ENCODE measurements at places on chromosomes 6 and 20. TPM values are rescaled to one million over a fixed set of nuclear protein-coding genes. Genes with fewer than 3 reads are reported as not detected.

Gene METTL24
- total RNA-seq = 3.3 TPM

DNA sequence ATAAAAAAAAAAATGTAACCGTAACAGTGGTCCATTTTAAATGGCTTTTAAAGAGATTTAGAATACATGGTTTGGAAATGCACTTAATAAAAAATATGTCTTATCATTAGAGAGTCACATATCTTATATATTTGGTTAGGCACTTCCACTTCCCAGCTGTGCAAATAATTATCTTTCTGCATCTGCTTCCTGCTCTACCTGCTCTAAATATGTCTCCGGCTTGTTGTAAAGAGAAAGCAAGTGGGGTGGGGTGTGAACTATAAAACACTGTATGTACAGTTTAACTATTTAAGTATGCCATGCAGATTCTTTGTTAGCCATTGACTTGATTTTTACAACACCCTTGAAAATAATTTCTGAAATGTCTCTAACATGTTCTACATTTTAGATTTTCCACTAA is 106.3 kb downstream of the NKAIN2 start:
- no peak for DNase-seq

Gene NNAT
- total RNA-seq = 629 TPM

DNA sequence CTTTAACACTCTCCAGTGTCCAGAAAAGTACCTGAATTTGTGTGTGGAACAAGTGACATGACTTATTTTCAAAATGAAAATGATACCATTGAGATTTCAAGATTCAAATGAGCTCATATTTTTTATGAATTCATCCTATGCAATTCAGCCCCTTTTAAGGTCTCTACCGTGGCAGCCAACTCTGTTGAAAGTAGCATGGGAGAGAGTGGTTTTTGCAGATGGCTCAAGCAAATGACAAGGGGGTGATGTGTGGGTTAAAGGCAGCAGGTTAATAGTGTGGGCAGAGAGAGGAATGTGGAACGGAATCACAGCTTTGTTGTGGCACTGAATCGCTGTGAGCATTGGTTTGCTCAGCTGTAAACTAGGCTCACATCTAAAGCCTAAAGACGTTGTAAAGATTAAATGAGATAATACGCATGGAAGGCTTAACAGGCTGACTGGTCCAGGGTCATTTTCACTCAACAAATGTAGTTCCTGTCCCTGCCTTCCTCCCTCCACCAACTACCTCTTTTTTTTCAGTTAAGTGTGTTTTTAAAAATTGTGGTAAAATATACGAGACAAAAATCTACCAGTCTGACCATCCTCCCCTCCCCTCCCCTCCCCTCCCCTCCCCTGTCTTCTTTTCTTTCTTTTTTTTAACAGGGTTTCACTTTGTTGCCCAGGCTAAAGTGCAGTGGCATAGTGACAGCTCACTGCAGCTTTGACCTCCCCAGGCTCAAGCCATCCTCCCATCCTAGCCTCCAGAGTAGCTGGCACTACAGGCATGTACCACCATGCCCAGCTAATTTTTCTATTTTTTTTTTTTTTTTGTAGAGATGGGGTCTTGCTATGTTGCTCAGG is 114.7 kb upstream of the ZNF217 start:
- DNase-seq = no peak

- DNase-seq = no peak
Observed at GRCh38 chr6:168988801-168989200, 264.8 kb downstream of the THBS2 start.

Gene PLAGL2
- total RNA-seq = 3.5 TPM

DNA sequence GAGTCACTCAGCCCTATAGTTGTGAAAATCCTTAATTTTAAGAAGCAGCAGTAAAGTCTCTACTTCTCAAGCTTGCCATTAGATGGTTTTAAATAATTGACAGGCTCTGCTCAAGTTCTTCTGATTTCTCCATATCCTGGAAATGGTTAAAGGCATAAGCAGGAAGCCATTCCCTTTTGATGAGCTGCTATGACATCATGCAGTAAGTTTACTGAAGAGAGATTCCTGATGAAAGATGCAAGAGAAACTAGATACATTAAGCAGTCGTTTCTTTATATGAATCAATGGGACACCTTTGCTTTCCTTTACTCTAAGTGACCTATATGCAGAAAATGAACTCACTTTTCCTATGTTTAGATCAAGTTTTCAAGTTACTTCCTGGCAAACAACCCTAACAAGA is 9.8 kb downstream of the POPDC3 start:
- DNase-seq = no peak

DNA sequence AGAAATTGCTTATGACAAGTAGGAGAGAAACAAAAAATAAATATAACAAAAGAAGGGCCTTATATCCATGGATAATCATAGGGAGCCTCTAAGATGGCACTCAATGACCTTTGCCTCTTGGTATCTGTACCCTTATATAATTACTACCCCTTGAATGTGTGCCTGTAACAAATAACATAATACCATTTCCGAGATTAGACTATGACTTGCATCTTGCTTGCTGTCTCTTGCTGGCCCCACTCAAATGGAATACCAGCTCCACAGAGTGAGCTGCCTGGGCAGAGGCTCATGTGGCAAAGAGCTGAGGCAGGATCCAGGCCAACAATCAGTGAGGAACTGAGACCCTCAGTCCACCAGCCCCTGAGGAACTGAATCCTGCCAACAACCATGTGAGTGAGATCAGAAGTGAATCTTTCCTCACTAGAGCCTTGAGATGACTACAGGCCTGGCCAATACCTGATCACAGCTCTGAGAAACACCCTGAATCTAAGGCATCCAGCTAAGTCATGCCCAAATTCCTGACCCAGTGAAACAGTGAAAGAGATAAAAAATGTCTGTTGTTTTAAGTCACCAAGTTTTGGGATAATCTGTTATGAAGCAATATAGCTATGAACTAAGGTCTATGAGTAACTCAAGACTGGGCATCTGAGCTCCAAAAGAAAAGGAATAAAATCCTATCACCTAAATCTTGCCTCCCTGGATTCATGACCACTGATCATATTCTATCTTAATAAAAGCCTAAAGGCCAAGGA is 5.5 kb downstream of the KATNA1 start:
- DNase-seq = no peak

- no peak for DNase-seq
Observed at GRCh38 chr6:156427345-156427744, 349.8 kb upstream of the ARID1B start.

DNA sequence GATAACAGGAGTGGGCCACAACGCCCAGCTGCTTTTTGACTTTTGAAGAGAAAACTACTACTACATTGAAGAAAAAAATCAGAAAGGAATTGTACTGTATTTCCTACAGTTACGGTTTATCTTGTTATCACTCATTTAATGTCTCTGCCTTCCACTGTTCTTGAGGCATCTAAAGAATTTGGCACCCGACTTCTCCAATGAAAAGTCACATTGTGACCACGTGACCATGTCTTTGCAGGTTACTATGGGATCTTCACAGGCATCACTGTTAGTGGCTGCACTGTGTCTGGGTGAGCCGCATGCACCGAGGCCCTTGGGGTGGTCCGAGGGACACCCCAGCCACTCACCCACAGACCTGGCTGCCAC is 26.8 kb downstream of the RRBP1 start:
- DNase-seq = no peak

GRCh38 chr6:155341130-155341828 is 27.0 kb upstream of the TFB1M start:
- DNase-seq = no peak

Gene HRH3
- 1.7 TPM for total RNA-seq

Gene OVOL2
- total RNA-seq = not detected

Gene TAGAP
- total RNA-seq = 2.4 TPM

DNA sequence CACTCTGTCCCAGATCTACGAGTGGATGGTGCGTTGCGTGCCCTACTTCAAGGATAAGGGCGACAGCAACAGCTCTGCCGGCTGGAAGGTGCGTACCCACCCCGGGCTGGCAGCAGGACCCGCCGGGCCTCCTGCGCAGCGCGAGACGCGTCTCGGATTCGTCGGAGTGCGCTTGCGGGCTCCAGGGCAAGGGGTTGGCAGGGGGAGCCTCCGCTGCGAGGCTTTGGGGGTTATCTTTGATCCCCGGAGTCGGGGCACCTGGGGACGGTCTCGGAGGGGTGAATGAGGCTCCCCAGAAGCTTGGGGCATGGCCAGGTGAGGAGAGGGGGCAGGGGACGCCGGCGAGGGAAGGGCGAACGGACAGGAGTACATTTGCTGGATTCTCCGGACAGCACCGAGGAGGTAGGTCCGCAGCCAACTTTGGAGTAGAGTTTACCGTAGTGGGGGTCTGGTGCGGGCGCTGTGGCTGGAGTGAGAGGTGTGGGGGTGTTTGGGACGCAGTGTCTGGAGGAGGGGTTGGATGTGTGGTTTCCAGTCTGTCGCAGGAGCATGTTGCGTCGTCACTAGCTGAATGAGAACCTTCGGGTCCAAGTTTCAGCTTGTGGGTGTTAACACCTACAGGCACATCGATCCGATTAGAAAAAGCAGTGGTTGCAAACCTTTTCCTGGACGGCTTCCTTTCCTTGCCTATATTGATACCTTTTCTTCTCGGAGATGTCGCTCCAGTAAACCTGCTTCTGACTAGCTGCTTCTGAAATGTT is 1.2 kb downstream of the FOXO3 start:
- DNase-seq = peak; percentile 21

- no peak for DNase-seq
Observed at GRCh38 chr6:93550551-93551276, 131.4 kb upstream of the EPHA7 start.

Gene PTPRK
- total RNA-seq = 86.3 TPM

- no peak for DNase-seq
Observed at GRCh38 chr6:87333591-87334181, 4.6 kb upstream of the GJB7 start.
